ENCODE measurements at places on chromosomes 4 and X.

GRCh38 chrX:110804446-110804845 lies 8.8 kb upstream of the CHRDL1 start:
- no peak for DNase-seq

GRCh38 chr4:138650929-138651448 lies 364.6 kb upstream of the NOCT start:
- no peak for DNase-seq

DNA sequence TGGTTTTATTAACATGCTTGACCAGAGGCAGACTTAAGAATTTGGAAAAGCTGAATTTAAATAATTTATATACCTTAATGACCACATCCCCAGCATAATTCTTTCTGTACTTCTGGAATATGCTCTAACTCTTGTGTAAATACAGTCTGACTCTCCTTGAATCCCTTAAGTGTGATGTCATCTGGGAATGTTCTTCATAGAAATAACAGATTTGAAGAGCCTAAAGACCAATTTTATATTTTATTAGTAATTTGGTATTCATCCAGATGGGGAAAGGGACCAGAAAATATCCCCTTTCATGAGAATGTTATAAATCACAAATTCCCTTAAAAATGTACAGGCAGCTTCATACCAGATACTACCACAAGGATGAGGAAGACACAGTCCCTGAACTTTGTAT lies 58.3 kb downstream of the KCNIP4 start:
- no peak for DNase-seq

- DNase-seq = no peak
Observed at GRCh38 chrX:51795136-51795535, 51.9 kb downstream of the GSPT2 start.

GRCh38 chrX:120262859-120263708 lies 12.5 kb downstream of the ZBTB33 start:
- DNase-seq = no peak

Data from ascending aorta (tissue), 2 donors.